Stimulated activated CD4-positive, alpha-beta T cell treated with anti-CD3 and anti-CD28 coated beads, Interleukin-1b, Interleukin-23, amount 100 ng/mL, for 1 hour (primary cell): ENCODE measurements at places on chromosomes 2 and 18.

GRCh38 chr2:1032030-1032429 lies 81.4 kb downstream of the SNTG2 start:
- DNase-seq: no peak

GRCh38 chr18:63887424-63887823 lies at the start of gene SERPINB2:
SERPINB2 (plus strand) TSS chr18:63887705; CDS start chr18:63891445, 3,740 bp downstream.
- no peak for DNase-seq

GRCh38 chr2:234829074-234829455 lies 122.8 kb upstream of the SH3BP4 start:
- DNase-seq: no peak

GRCh38 chr2:42969231-42970150 lies 177.1 kb upstream of the HAAO start:
- no peak for DNase-seq

DNA sequence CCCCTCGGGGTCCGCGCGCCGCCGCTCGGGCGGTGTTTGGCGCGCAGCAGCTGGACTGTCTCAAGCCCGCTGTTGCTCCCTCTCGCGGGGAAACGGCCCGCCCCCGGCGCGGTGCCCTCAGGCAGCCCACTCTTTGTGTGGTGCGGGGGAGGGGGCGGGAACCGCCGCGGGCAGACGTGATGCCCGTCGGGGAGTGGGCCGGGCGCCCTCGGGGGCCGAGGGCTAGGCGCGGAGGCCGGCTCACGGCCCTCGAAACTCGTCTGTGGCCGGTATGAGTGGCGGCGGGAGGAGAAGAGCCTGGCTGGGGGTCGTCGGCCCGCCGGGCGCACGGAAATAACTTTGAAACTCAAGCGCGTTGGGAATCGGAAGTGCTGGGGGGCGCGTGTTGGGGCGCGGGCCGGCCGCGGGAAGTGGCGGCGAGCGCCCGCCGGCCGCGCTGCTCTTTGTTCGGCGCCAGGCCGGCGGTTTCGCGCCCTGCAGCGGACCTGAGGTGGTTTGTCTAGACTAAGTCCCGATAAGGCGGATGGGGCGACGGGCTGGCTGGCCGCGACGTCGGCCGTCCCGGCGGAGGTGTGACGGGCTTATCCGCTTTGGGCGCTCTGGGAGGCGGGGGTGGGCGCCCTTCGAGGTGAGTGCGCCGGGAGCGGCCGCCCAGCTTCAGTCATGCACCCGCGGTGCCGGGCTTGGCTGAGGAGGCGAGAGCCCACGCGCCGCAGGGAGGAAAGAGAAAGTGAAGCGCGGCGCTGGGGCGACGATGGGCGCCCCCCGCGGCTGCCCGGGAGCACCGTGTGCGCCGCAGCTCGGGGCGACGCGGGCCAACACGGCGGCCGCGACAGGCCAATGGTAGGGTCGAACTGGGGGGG lies 679 bp downstream of the PTMA start:
- peak; percentile 31 for DNase-seq

DNA sequence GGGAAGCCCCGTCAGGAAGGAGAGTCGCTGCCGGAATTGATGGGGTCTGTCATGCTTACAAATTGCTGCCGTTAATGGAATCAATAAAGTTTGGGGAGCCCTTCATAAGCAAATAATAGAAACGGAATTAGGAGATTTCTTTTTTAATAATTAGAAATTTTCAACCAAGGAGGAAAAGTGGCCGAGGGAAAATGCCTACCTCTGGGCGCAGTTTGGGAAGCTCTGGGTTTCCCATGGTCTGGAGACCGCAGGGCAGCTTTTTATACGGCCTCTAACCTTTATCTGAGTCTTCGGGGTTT lies 1.3 kb downstream of the EVX2 start:
- DNase-seq: no peak

- no peak for DNase-seq
Observed at GRCh38 chr2:9707008-9707407, 76.2 kb upstream of the YWHAQ start.

GRCh38 chr18:3061581-3062312 lies 48.8 kb upstream of the LPIN2 start:
- DNase-seq: peak; percentile 2

GRCh38 chr2:127590386-127591190 lies 55.1 kb downstream of the MYO7B start:
- DNase-seq: no peak

- no peak for DNase-seq
Observed at GRCh38 chr2:148658807-148659722, 14.5 kb downstream of the EPC2 start.

DNA sequence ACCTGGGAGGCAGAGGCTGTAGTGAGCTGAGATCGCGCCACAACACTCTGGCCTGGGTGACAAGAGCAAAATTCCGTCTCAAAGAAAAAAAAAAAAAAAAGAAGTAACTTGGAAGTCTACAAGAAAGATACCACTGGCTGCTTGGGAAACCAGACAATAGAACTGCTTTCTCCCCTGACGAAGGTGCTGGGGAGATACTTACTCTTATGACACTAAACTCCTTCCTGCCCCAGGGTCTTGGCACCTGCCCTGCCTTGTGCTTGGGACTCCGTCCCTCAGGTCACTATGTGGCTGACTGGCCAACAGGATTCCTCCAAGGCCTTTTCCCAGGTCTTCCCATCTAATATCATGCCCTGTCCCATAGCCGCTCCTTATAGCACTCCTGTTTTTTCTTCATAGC lies 30.7 kb downstream of the INPP5D start:
- no peak for DNase-seq

DNA sequence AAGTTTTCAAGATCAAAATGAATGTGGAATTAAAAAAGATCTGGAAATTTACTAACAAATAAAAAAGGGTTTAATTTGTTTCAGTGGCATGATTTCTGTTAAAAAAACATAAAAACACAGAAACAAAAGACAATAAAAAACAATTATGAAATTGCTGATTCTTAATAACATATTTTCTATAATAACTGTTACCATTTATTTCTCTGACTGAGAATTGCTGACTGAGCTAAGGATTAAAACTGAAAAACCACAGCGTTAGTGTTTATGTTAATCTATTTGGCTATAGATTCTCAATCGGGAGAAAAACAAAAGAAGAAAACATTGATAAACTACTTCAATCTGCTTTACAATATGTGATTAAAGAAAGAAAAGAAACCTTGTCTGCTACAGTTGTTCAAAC lies 678.6 kb upstream of the ZEB2 start:
- DNase-seq: no peak

DNA sequence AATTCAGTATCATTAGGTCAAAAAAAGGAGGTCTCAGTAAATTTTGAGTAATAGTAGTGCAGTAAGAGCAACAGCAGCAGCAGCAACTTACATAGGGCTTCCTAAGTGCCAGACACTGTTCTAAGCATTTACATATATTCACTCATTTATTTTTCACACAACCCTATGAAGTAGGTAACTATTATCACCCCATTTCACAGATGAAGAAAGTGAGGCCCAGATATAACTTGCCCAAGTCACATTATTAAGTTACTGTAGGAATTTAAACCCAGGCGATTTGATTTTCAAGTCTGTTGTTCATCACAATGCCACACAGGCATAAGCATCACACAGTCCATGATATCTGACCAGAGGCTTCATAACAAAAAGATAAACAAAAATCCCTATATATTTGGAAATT lies 90.2 kb upstream of the DTNB start:
- no peak for DNase-seq

GRCh38 chr2:224650815-224651439 lies 65.2 kb downstream of the CCDC195 start:
- no peak for DNase-seq

DNA sequence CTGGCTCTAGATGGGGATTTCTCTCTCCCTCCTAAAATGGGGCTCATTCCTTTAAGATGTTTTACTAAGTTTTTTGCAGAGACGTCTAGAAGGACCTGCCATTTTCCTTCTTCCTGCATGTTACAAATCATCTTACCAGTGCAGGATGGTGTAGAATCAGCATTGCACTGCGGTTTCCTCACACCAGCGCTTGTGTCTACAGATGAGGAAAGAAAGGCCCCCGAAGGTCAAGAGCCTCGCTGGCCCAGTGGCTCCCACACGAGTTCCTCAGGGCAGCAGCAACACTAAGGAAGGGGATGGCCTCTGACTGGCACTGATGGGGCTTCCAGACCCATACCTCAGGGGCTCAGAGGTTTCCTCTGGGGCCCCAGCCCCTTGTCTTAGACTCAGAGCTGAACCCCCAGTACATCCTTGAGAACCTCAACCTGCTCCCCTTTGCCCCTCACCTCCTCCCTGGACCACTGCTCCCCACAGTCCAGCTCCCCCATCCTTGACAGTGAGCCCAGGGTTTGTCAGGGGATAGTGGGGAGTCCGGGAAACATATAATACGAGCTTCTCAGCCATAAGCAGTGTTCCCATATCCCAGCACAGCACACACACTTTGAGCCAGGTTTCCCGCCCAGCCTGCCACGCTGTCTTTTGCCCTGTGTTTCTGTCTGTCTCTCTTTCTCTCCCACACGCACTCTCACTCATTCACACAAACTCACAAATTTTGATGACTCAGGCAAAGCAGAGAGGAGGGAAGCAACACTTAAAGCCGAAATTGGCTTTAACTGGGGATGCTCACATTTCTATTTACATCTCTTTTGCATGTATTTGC lies 29.4 kb downstream of the ZFP36L2 start:
- DNase-seq: no peak

DNA sequence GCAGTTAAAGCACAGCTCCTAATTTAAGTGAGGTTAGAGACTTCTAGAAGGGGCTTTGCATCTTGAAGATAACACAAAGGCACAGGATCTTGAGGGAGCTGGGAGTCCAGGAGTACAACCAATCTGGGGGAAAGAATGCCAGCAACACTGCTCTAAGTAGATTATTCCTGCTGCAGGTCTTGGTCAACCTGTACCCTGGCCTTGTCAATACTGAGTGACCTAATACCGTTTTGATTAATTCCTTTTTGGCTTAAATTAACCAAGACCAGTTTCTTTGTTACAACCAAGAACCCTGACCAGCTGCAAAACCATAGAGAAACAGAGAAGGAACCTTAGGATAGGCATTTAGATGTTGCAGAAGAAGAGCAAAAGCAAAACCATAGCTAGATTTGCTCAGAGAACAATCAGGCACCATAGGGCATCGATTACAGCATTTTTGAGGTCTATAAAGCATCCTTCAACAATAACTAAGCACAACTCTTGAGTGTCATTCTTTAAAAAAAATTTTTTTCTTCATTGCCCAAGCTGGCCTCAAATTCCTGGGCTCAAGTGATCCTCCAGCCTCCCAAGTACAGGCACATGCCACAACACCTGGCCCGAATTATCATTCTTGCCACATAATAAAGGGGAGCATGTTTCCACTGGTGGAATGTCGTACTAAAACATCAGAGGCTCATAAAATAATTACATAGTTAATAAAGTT lies 6.3 kb downstream of the STARD7 start:
- no peak for DNase-seq

GRCh38 chr2:160241251-160242137 lies 41.4 kb upstream of the ITGB6 start:
- DNase-seq: no peak

DNA sequence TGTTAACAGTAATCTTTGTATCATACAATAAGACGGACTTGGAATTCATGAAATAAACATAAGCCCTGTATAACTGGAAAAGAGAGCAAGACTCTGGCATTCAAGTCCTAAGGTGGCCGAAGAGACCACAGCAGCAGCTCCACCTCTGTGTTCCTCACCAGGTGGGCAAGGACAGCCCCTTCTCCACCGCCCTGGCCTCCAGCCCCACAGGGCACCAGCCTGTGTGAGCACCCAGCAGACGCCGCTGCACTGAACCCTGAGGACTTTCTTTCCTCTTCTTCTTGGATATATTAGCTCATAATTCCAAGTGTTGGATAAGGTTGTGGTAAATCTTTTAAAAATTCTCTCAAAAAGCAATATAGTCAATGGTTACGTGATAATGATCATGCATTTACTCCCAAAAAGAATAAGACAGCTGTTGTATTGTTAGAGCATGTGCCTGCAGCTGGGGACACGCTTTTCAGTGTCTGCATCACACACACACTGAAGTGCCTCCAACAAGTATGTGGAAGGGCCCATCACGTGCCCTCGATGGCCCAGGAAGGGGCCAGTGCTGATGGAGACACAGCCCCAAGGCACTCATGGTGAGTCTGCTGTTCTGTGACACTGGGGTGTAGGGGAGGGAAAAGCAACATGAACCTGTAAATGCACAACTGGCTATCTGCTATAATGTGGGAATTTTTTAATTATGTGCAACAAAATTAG lies 26.8 kb downstream of the FAM178B start:
- DNase-seq: no peak

- DNase-seq: no peak
Observed at GRCh38 chr2:127464470-127465257, 46.4 kb downstream of the PROC start.

GRCh38 chr2:240631548-240632305 lies 6.4 kb downstream of the GPR35 start:
- no peak for DNase-seq

DNA sequence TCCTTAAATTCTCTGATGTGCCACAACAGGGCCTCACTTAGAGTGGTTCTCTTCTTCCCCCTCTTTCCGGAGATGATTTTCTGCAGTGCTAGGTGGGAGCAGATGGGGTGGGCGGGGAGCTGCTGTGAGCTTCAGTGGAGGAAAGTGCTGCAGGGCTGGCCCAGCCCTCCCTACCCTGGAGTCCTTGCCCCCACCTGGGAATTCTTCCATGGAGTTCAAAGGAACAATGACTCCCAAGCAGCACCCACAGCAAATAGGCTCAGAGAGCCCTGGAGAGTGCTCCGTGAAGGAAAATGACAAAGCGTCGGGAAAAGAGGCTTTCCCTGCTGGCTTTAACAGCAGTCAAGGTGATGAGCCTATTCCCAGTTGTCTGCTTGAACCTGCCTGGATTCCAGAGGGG lies 28.8 kb downstream of the LOXHD1 start:
- DNase-seq: no peak

DNA sequence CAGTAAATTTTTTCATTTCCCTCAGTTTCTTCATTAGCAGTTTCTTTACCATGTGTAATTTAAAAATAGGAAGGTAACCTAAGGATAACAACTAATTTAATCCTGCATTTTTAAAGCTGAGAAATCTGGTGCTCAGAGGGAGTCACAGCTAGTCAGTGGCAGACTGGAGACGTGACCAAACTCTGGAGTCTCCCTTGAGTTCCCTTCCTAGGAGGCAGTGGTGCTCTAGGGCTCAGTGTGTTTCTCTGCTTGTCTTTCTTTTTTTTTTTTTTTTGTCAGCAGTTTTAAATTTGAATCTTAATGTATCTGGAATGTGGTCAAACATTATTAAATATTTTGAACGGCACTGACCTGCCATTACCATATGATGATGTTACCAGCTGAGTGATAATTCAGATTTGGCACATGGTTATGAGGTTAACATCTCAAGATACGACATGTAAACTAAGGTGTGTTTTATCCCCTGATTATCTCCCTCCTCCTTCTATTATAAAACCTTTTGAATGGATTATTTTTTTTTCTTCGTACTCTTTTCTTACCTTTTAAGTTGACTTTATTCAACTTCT lies 226.2 kb downstream of the GALNT13 start:
- DNase-seq: no peak

- DNase-seq: no peak
Observed at GRCh38 chr2:102179788-102180686, 6.8 kb upstream of the IL1RL2 start.

- no peak for DNase-seq
Observed at GRCh38 chr2:196153480-196153879, 17.9 kb downstream of the STK17B start.
